Activated effector memory CD4-positive, alpha-beta T cell treated with anti-CD3 and anti-CD28 coated beads, Interleukin-2, amount 50 U/mL, for 16 hours (primary cell): ENCODE measurements at places on chromosomes 4 and X.

DNA sequence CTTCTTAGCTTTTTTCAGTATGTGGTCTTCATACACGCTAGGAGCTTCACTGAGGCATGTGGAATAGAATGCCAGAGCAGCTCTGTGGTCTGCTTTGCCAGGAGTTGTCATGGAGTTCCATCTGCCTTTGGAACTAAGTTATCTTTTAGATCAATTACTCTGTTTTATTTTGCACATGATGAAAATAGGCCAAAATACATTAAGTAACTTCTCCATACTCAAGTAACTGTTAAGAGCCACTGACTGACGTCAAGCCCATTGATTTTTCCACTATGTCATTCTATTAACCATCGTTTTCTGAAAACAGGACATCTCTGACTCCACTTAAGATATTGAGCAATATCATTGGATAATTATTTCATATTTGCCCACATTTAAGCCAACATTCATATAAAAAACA, 415.1 kb upstream of the MAD2L1 start:
- no peak for DNase-seq

GRCh38 chrX:10781847-10782530, 161.6 kb upstream of the MID1 start:
- no peak for DNase-seq

GRCh38 chr4:176309772-176310171, 10.0 kb upstream of the SPCS3 start:
- DNase-seq = no peak

DNA sequence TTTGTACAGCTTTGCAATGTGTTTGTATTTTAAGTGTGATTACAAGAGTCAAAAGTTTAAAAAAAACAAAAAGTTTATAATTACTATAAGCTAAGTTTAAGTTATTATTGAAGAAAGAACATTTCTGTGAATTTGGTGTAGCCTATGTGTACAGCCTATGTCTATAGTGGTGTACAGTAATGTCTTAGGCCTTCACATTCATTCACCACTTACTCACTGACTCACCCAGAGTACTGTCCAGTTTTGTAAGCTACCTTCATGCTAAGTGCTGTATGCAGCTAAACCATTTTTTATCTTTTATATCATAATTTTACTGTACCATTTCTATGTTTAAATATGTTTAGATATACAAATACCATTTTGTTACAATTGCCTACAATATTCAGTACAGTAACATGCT, 182.3 kb downstream of the RPA4 start:
- no peak for DNase-seq

DNA sequence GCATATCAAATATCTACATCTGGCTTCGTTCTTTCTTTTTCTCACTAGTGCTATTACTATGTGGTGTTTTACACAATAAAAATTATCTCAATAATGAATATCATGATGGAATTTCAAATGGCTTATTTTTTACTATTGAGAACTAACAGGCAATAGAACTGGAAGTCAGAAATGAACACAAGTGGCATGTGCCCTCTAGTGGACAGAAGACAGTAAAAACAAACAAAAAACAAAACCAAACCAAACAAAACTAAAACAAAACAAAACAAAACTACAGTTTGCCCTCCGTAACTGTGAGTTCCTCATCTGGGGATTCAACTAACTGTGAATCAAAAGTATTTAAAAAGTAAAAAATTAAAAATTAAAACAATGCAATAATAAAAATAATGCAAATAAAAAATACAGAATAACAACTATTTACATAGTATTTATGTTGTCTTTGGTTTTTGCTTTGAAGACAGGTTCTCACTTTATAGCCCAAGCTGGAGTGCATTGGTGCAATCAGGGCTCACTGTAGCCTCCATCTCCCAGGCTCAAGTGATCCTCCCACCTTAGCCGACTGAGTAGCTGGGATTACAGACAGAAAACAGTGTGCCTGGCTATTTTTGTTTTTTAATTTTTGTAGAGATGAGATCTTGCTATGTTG, 195.6 kb upstream of the TACR3 start:
- DNase-seq = no peak

GRCh38 chr4:25430630-25431029, 53.6 kb downstream of the ANAPC4 start:
- no peak for DNase-seq

DNA sequence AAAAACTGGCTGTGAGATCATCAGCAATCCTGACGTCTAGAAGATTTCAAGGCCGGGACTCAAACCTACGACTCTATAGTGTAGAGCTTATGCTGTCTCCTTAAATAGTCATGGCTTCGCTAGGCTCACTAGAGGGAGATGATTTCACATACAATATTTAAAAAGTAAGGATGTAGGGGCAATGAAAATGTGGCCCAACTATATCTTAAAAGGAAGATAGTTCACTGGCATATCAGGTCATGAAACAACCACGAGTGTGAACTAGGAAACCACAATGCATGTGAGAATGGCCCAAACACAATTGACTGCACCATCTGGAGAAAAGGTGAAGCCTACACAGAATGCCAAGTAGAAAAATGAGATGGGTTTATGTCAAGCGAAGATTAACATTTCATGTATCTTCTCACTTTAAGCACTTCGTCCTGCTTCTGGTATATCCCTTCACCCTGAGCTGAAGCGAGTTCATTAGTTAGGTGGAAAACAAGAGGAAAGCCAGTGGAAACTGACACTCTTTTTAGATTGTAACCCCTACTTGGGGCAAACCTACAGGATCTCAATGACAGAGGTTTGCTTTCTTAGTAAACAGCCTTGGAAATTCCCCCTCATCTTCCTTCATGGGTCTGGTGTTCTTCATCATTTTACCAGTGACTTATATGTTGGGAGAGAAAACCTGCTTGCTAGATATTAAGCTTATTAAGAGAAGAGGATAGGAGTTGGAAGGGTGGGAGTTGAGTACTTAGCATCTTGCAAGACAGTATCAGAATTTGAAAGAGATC, 17.4 kb downstream of the FAM9C start:
- no peak for DNase-seq

- no peak for DNase-seq
Measured at GRCh38 chr4:10875144-10875799, 190.7 kb upstream of the CLNK start.

GRCh38 chrX:48936429-48937053, 17.7 kb upstream of the PIM2 start:
- no peak for DNase-seq

- DNase-seq = no peak
Measured at GRCh38 chr4:17528551-17529165, 13.7 kb downstream of the CLRN2 start.

- DNase-seq = no peak
Measured at GRCh38 chr4:65521666-65522065, 148.6 kb downstream of the EPHA5 start.

- no peak for DNase-seq
Measured at GRCh38 chr4:147639388-147639787, 22.2 kb downstream of the TMEM184C start.

GRCh38 chrX:73977542-73978169, 326.3 kb upstream of the ZCCHC13 start:
- DNase-seq = no peak

DNA sequence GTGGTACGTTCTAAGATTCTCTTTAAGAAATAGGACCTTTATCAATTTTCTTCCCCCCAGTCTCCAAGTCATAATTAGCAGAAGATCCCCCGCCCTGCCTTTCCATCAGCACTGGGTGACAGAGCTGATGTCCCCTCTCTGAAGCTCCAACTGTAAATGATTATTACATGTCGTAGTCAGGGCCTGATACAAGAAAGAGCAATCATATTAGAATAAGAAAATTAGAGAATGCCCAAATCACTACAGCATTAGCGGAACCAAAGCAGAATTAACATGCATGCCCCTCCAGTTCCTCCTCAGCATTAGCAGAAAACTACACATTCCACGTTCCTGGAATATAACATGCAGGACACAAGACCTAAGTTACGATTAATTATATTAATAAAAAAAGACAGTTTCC, 717 bp downstream of the GPM6B start:
- DNase-seq = no peak

GRCh38 chrX:102712981-102713625, 855 bp downstream of the GPRASP2 start:
- DNase-seq = no peak

GRCh38 chr4:159366966-159367780, 264.3 kb downstream of the RAPGEF2 start:
- DNase-seq = no peak

DNA sequence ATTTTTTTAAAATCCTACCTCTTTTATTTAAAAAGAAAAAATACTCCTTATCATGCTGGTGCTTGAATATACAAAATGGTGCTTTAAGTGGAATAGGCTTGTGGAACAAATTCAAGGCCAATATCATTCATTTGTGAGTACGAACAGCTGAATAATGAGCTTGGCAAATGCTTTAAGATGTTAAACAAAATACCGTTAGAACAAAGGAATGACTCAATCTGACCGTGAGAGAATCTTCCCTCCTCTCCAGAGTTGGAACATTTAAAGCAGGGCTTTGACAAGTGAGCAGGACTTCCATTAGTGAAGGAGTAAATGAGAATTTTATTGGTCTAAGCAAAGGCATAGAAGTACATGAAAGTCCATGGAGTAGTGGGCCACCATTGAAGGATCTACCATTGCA, 74.5 kb downstream of the DCLK2 start:
- no peak for DNase-seq

GRCh38 chrX:68703369-68703768, 55.9 kb downstream of the STARD8 start:
- DNase-seq = no peak

DNA sequence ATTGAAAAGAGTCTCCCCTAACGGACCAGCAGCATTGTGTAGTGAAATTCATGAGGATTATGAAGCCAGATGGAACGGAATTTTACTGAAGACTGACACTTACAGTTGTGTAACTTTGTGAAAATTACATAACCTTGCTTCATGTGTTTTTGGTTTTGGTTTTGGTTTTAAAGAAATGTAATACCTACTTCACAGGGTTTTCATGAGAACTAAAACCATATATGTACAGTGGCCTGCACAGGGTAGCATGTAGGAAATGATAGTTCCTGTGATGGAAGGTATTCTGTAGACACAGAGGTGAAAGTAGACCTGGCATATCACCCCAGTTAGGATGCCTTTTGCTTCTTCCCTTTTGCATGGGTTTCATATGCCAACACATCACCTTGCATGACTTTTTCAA, 247.0 kb downstream of the BANK1 start:
- DNase-seq = no peak

GRCh38 chr4:82957045-82957444, 53.6 kb downstream of the LIN54 start:
- DNase-seq = no peak

DNA sequence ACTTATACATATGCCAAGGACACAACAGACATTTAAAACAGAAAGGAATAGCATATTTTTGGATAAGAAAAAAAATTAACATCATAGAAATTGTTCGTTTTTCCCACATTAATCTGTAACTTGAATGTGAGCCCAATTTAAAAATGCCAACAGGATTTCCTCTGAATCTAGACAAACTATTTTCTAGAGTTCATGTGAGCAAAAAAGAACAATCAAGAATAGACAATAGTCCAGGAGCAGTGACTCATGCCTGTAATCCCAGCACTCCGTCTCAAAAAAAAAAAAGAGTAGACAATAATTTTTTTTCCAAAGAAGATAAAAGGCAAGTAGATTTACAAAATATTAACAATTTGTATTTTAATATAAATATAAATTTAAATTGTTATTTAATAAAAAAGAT, 73.7 kb upstream of the DUSP21 start:
- DNase-seq = no peak

GRCh38 chr4:13169731-13170525, 314.2 kb downstream of the RAB28 start:
- DNase-seq = no peak

DNA sequence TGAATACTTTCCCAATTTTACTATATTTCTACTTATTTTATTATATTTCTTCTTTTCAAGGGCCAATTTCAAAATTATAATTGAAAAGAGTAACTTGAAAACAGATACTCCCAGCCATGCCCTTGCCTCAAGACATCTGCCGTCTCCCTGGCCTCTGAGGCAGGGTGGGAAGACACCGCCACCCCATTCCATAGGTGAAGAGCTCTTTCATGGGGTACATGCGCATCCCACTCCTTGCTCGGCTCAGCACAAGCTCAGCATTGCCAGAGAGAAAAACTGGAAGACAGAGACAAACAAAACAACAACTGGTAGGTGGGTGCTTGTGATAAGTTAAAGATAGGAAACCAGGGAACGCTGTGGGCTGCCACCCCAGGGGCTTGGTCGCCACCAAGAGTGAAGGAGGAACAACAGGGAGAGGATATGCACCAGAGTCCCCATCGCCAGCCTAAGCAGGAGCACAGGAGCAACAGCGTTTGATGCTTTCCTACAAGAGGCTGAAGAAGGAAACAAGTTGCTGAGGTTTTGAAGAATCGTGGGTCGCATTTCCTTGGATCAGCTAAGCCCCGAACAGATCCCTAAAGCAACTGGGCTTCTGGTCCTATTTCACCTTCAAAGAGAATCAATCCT, 11.3 kb downstream of the TMEM154 start:
- no peak for DNase-seq

- DNase-seq = no peak
Measured at GRCh38 chr4:151417164-151417571, 8.2 kb downstream of the FHIP1A start.

GRCh38 chr4:102759831-102760644, 730 bp downstream of the MANBA start:
- DNase-seq = no peak

DNA sequence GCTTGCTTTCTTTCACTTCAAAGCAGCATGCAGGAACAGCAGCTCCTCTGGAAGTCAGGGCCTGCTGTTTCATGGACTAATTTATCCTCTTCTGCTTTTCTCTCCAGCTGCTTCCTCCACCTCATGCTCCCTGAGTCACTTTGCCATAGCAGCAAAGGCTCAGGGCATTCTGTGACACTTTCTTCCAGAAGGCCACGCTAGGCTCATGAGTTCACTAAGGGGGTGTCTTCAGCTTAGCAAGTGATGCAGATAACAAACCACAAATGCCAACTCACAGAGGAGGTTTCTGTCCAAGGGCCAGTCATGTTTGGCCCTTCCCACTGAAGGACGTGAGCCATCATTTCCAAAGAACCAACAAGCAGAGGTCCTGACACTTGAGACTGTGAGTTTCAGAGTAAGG, 200.2 kb downstream of the ADGRA3 start:
- no peak for DNase-seq
